Vein endothelial cell (primary cell): ENCODE measurements at places on chromosomes 7 and 10. TPM values are rescaled to one million over a fixed set of nuclear protein-coding genes. Genes with fewer than 3 reads are reported as not detected.

Gene PTPRE
- total RNA-seq = 127 and 167 TPM in 2 replicates

Gene VIM
- total RNA-seq = 10,114 and 13,373 TPM in 2 replicates

Gene TAS2R41
- total RNA-seq = 0.19 TPM in 1 of 2 replicates, not detected in the other

Gene PAPSS2
- total RNA-seq = 55.2 and 64.2 TPM in 2 replicates

Gene TRIM73
- total RNA-seq = 0.98 and 1.2 TPM in 2 replicates

Gene HSPA12A
- total RNA-seq = under 0.01 and 0.29 TPM in 2 replicates

Gene FAM171A1
- total RNA-seq = 61.5 and 68.3 TPM in 2 replicates

Gene PAX4
- not detected in 2 replicates for total RNA-seq

Gene CNNM2
- 2.6 TPM in 2 replicates for total RNA-seq

Gene CCDC6
- 28.1 and 36.4 TPM in 2 replicates for total RNA-seq

Gene RPEL1
- 0.33 TPM in 1 of 2 replicates, not detected in the other for total RNA-seq

Gene LZTS2
- total RNA-seq = 88.2 and 90.0 TPM in 2 replicates
